ENCODE measurements at places on chromosomes 7 and 10. TPM values are rescaled to one million over a fixed set of nuclear protein-coding genes. Genes with fewer than 3 reads are reported as not detected.

Gene SKIDA1
- not detected for total RNA-seq

- no peak for DNase-seq
These were observed 43.7 kb upstream of the PRKAR1B start for GRCh38 chr7:770741-771166.

Gene MACROH2A2
- total RNA-seq = 0.76 TPM

Gene ZNF503
- total RNA-seq = 0.16 TPM

Gene RAB11FIP2
- total RNA-seq = 11.8 TPM

GRCh38 chr10:34224639-34225038 is 590.5 kb downstream of the PARD3 start:
- DNase-seq = no peak

Gene DLX6
- not detected for total RNA-seq

GRCh38 chr10:130428936-130429335 is 292.7 kb downstream of the GLRX3 start:
- no peak for DNase-seq

Gene NAT16
- total RNA-seq = not detected

DNA sequence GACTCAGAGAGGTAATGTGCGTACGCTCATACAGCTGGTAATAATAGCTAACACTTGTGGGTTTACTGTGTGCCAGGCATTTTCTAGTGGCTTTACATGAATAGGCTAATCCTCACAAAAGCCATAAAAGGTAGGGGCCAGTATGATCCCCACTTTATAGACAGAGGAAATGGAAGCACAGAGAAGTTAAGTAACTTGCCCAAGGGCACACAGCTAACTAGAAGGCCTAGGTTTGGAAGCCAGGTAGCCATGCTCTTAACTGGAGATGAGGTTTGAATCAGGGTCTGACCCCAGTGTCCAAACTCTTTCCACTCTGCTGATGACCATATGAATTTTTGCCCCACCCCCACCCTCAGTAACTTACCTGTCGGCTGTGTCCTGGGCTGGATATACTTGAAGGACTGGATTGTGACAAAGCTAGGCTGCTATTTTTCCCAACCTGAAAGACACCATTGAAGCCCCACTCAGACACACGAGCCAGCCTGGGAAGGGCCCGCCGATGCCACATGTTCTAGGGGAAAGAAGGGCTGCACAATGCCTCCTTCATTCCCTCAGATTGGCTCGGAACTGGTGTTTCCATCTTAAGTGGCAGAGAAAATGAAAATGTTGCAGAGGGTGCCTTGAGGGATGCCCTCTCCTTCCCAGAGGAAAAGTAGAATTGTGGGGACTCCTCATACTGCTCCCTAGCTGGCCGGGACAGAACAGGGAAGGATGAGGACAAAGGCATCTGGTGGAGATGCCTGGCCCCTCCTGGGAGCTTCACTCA is 29.1 kb upstream of the EFCAB10 start:
- no peak for DNase-seq

GRCh38 chr10:71575934-71576801 is 143.4 kb downstream of the C10orf105 start:
- no peak for DNase-seq

Gene PIP
- total RNA-seq = not detected

DNA sequence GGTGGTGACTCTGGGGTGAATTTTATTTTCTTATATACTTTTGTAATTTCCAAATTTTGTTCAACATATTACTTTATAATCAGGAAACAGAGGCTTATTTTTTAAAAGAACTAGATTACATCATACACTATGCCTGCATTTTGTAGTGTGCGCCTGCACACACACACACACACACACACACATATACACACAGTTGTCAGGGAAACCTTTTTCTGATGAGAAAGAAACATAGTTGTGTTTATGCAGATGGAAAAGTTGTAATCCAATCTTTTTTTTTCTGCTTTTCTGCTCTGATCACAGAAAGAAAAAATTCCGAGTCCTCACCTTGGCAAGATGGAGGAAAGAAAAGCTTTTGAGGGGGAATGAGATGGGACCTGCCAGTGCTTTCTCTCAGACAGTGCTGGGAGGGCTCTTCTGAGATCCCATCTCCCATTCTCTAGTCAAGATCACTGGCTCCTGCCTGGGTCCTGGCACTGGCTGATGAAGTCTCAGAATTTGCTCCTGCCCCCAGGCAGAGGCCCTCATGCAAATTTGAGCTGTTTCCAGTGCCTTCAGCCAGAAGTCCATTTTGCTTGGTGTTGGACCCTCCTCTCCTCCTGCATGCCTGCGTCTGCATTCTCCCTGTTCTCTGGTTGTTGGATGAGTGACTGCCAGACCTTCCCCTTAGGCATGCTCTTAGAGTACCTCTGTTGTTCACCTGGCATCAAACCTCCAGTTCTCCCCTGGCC is 59.7 kb downstream of the TLL2 start:
- DNase-seq = no peak

- DNase-seq = no peak
These were observed 1.3 kb upstream of the COMMD3 start for GRCh38 chr10:22314852-22315251.

Measured in activated T-cell treated with anti-CD3 and anti-CD28 coated beads, Interleukin-2, amount 50 U/mL, for 4 hours (primary cell).